Posterior vena cava (tissue), 2 donors: ENCODE measurements at places on chromosomes 1 and 21.

DNA sequence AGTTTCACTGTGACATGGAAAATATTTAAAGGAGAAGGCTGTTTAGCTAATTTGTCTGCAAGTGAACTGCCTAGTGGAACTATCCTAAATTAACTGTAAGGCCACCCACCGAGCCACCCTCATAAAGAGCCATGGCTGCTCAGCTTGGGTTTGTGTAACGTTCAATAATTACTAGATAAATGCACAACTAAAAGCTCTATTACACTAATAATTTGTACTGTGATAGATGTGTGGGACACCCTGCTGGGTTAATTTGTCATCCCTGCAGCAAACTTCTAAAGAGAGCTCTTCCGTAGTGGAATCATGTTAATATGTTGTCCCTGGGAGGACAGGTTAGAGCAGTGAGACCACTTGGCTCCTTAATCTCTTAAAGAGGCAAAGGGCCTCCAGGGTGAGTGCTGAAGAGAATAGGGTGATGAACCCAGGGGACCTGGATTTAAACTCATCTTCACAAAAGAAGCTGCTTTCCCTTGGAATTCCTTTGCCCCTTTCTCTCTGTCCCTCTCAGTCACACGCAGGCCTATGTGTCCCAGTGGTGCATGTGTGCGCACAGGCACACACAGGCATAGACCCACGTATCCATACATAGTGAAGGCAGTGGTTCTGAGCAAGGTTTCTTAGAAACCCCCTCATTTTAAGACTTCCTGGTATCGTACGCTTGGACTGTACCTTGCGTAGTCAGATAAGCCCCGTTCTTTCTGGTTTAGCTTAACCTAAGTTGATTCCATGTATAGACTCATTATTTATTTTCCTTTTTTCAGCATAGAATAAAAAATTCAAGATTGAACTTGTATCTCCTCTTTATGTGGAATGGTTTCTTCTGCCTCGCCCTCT, 310.3 kb downstream of the NFIA start:
- no peak for DNase-seq

- no peak for DNase-seq
These were observed 8.8 kb upstream of the LAMB3 start for GRCh38 chr1:209661071-209661470.

GRCh38 chr1:201028461-201028889, 5.0 kb upstream of the KIF21B start:
- DNase-seq, result no peak

- DNase-seq, result no peak
These were observed 29.1 kb upstream of the CNN3 start for GRCh38 chr1:94955767-94956632.

GRCh38 chr1:84376000-84376910, 22.0 kb upstream of the DNASE2B start:
- DNase-seq, result no peak

GRCh38 chr1:109537450-109538178, 2.1 kb upstream of the GPR61 start:
- DNase-seq, result no peak

DNA sequence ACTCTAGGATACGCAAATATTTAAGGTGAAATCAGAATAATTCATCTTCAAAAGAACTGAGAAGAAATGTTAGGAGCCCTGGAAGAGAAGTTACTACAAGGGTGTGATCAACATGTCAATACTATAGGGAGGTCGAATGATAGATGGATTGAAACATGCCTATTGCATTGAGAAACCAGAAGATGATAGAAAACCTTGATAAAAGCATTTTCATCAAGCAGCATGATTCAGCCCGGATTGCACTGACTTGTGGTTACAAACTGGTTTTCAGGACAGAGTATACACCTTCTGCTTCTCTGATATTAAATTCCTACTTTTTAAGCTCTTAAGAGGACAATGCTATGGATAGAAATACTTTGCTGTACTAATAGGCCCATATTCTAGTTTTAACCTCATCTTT, 164.2 kb downstream of the FMN2 start:
- no peak for DNase-seq

- DNase-seq, result peak; percentile 83
These were observed 8.3 kb upstream of the MPZL1 start for GRCh38 chr1:167713330-167714081.

- no peak for DNase-seq
These were observed 70.7 kb downstream of the SPATA46 start for GRCh38 chr1:162305969-162306368.

DNA sequence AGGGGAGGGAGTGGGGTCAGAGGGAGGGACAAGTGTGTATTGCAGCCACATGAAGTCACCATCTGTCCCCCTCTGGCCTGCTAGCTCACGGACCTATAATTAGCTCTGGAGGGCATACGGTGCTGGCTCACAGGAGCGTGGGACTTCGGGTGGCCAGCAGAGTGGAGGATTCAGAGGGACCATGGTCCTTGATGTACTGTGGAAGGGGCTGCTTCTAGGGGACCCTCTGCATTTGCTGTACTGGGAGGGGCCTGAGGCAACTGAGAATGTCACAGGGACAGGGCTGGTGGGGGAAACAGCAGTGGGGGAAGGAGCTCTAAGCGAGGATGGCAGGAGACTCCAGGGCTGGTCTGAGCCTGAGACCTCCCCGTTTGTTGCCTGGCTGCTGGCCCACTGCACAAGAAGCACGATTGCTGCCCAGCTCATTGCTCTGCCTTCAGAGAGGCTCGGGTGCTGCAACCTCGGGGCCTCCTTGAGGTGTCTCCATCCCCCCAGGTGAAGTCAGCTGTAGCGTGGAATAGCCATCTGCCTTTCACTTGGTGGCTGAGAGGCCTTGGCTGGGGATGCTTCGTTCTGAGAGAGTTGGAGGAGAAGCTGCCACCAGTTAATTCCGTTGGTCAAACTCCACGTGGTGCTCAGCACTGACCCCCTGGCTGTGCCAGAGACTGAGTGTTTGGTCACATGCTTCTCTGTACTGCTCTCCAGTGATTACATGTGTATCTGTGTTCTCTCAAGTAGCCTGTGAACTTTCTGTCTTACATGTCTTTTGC, 2.7 kb downstream of the PPFIA4 start:
- no peak for DNase-seq

- DNase-seq, result no peak
These were observed 17.0 kb upstream of the SUCO start for GRCh38 chr1:172515927-172516326.

DNA sequence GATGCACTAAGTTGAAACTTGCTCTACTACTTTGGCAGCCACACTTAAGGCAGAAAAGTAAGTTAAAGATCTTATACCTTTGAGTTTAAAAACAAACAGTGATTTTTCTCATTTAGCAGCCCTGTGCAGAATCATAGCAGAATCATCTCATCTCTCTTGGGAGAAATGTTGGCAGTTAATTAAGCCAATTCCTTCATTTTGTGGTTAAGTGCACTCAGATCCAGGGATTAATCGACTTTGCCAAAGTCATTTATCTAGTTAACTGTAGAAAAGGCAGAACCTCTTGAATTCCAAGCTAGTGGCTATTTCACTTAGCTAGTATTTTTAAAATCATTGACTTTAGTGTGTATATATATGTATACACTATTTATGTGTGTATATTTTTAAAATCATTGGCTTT, 125.0 kb downstream of the GPR52 start:
- no peak for DNase-seq
